CD8-positive, alpha-beta memory T cell (primary cell): ENCODE measurements at places on chromosomes 5 and 9. TPM values are rescaled to one million over a fixed set of nuclear protein-coding genes. Genes with fewer than 3 reads are reported as not detected.

Gene ARHGEF37
- 0.53 TPM for total RNA-seq

GRCh38 chr5:3596857-3597166 is 1.2 kb downstream of the IRX1 start:
- no peak for DNase-seq

Gene GZMA
- total RNA-seq, result 13.3 TPM

GRCh38 chr5:125112196-125112595 is 365.8 kb upstream of the ZNF608 start:
- no peak for DNase-seq

Gene BARHL1
- not detected for total RNA-seq

- no peak for DNase-seq
Observed at GRCh38 chr9:124409410-124409809, 5.8 kb downstream of the PSMB7 start.

DNA sequence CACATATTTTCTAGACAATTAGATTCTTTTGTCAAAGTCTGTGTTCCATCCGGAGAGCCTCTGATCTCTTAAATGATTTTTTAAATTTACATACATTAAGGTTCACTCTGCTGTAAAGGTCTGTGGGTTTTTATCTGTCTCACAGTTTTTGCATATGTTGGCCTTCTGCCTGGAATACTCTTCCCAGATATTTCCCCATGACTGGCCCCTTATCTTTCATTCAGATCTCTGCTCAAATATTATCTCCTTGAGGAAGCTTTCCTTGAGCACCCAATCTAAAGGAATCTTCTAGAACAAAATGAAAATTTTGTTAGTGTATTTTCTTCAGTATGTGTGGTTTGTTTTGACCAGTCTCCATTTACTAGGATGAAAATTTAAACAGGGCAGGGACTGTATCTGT is 26.3 kb downstream of the FAF2 start:
- no peak for DNase-seq

Gene RNF183
- total RNA-seq, result not detected

Gene FSTL4
- total RNA-seq, result not detected
